Epithelial cell of prostate (primary cell): ENCODE measurements at places on chromosomes 7 and 10.

- no peak for DNase-seq
Observed at GRCh38 chr10:22648547-22648961, 65.8 kb downstream of the PIP4K2A start.

GRCh38 chr10:48184224-48184623, 90.3 kb downstream of the FRMPD2 start:
- no peak for DNase-seq

GRCh38 chr7:132485600-132486273, 90.5 kb downstream of the PLXNA4 start:
- no peak for DNase-seq

DNA sequence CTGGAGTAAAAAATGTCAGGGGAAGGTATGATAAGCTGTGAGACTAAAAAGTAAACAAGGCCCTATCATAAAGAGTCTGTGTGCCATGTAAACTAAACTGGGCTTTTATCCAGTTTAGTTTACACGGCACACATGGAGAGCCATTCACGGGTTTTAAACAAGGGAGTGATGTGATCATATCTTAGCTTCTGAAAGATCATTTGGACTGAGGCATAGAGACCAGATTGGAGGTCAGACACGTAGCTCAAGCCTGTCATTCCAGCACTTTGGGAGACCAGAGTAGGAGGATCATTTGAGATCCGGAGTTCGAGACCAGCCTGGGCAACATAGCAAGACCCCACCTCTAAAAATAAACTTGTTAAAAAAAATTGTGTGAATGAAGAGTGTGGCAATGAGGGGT, 50.1 kb downstream of the SKIDA1 start:
- no peak for DNase-seq

GRCh38 chr10:100826983-100827818, 81.8 kb downstream of the PAX2 start:
- no peak for DNase-seq
